ENCODE measurements at places on chromosomes 2 and 18.

DNA sequence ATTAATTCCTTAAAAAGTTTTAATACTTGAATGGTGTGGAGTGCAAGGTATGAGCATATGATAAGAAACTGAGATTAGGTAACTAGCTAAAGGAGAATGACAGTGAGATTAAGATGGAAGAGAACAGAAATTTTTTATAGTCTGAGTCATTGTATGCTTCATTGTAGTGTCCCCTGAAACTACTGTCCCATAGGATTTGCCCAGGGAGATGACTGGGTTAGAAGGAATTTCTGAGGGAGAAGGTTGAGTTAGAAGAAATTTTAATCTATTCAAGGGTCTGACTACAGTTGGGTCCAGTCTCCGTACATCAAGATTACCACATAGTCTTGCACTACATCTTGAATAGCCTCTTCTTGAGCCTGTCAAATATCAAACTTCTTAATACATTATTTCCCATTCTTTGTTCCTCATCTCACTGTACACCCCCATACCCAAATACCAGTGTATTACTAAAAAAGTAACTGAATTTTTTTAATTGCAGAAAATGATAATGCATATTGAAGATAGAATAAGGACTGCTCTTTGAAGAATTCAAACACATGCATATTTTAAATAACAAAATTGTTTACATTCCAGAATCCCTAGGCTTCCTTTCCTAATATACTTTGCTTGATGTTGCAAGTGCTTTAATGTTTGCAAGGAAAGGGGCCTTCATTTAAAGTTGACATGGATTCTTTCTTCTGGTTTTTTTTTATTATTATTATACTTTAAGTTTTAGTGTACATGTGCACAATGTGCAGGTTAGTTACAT, 314.3 kb upstream of the COL3A1 start:
- DNase-seq = no peak

DNA sequence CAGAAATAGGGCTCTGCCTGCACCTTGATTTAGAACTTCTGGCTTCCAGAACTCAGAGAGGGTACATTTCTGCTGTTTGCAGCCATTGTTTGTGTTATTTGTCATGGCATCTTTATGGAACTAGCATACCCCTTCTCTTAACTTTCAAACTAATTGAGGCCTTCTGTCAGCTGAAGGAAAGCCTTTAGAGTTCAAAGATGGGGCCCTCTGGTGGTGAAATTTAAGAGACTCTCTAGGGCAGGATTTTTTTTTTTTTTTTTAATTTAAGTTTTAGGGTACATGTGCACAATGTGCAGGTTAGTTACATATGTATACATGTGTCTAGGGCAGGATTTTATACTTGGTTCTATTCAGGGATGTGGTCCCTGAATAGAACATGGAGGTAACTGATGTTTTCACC, 260.6 kb upstream of the LINC00305 start:
- DNase-seq = no peak

DNA sequence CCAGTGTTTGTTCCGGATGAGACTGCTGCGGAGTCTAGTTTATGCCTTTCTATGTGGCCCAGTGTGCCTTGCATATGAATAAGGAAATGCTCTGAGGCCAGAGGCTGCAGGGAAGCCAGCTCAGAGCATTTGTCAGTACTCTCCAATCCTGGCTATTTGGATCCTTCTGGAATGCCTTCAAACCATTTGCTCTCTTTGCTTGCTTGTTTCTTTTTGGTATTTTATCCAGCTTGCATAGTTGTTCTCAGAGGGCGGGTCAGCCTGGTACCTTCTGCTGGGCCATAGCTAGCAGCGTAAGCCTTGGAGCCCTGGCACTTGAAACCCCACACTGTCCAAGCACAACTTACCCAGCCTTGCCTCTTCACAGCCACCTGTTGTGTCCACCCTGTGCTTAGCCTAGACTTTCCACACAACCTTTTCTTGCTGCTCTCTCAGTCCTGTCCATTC, 20.5 kb downstream of the CENPO start:
- DNase-seq = no peak

GRCh38 chr18:51251625-51252024, 54.1 kb upstream of the MEX3C start:
- DNase-seq = peak; percentile 59

DNA sequence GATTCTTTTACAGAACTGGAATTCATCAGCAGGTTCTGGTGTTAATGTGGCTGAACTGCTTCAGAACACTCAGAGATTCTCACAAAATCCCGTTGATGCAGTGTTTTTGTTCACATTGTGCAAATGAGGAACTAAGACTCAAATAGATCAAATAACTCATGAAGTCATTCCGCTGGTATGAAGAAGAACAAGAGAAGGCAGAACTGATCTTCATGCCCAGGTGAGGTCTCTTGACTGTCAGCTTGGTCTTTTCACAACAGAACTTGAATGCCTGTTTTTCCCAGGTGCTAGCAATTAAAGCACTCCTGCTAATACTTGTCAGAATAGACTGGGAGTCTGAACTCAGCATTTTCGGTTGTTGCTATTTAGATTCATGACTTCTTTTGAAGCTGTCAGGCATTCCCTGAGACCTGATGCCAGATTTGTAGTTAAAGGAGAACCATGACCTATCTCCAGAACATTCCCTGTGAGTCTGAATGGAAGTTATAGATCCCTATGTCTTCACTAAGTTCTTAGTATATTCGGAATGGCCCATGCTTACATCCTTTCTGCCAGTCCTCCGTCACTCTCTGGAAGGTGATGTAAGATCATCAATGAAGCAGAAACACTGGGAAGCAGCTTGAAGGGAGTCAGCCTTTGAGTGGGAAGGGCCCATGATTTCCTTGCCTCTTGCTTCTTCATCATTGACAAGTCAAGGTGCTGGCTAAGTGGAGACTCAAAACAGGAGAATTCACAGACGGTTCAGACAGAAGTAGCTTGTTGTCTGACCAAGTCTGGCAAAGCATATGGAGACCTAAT, 155.7 kb downstream of the MTCL1 start:
- DNase-seq = no peak

- no peak for DNase-seq
These were observed 60.9 kb downstream of the KCTD1 start for GRCh38 chr18:26487437-26487836.

- DNase-seq = no peak
These were observed 94.8 kb upstream of the THOC1 start for GRCh38 chr18:362311-363290.

DNA sequence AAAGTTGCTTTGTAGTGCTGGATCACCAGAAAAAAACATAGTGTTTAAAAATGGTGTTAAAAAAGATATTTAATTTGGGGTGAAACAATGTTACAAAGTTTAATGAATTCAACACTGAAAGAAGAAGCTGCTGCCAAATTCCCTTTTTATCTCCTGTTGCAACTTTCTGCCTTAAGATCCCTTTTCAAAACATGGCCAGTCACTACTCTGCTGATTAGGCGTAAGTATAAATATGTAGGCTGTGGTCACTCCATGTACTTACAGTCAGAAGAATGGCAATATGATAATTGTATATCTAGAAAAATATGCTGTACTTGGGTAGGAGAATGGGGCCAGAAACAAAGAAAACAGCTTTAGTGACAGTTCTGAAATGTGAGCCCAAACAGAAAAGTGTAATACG, 123.5 kb upstream of the ZBTB14 start:
- DNase-seq = no peak

- DNase-seq = no peak
These were observed 155.1 kb downstream of the WDSUB1 start for GRCh38 chr2:159131267-159131913.

DNA sequence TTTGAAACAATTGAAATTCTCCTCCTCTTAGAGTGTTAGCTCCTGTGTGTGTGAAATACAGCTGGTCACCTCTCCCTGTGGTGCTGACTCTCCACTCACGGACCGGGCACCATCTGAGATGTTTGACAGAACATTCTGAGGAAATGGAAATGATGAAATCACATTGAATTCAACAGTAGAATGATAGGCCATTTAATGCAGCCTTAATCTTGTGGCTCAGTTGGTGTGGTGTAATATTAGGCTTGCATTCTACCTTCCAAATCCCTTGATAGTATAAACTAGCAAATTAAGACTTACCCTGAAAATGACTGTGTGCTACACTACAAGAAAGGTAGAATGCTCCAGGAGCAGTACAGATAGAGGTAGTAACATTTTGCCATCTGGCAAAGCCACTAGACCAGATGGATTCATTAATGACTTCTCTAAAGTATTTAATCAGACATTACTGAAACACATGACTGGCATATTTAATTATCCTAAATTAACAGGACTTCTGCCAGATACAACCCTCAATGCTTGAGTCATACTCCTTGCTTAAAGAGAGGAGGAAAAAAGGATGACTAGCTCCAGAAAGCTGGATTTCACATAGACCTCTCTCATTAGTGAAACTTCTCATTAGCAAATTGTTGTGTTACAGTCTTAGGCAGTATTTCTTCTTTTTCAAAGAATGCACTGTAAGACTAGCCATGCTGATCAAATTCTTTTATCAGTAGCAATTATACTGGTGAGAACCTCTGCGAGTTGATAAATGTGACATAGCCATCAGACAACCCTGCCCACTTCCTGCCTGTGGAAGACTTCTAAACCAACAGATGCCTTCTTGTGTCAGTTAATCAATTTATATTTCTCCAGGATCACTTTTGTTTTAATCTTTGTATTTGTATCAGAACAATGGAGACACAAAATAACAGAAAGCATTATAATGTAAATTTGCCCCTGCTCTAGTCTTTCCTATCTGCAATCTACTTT, 80.6 kb downstream of the EML6 start:
- DNase-seq = no peak

DNA sequence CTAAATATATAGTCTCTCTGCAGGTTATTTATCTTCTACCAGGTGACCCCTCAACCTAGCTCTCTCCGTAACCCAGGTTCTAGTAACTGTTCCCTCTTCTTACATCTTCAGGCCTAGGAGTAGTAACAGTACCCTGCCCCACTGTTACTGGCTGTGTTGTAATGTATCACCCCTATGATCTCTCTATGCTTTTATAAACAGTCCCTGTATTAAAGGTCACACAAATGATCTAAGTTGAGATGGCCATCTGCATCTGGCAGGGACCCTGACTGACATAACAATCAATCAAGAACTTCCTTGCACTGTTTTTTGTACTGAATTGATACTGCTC, 219.7 kb upstream of the STK17B start:
- DNase-seq = no peak

DNA sequence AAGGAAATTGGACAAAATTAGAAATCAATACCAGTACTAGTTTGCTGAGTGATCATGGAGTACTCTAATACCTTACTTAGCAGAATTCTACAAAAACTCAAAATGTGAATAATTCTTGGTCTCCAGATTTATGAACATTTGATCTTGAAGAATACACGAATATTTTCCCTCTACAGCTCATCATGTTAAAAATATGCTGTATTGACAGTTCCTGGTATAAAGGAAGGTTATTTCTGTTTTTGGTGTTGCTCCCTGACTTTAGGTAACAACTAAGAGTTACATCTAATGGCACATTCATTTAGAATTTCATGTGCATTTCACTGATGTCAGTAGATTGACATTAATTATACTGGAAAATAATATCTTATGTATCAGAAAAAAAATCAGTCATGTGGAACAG, 479.2 kb upstream of the PKDCC start:
- no peak for DNase-seq

DNA sequence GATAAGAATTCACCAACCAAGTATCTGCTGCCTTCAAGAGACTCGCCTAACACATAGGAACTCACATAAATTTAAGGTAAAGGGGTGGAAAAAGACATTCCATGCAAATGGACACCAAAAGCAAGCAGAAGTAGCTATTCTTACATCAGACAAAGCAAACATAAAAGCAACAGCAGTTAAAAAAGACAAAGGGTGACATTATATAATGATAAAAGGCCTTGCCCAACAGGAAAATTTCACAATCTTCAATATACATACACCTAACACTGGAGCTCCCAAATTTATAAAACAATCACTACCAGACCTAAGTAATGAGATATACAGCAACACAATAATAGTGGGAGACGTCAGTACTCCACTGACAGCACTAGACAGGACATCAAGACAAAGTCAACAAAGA, 41.4 kb downstream of the NEMP2 start:
- no peak for DNase-seq

DNA sequence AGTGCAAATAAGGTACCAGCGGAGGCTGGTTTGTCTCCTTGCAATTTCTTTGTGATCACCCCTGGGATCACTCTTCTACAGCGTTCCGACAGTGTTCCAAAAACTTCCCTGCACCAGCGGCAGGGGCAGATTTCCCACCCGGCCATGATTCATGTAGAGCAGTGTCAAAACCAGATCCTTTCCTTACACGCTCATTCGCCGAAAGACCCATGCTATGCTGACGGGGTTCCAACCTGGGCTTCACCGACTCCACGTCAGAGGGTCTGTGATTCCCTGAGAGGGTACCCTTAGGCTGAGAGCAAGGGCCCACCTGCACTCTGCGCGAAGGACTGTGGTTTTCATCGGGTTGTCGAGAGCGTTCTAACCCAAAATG, 423 bp upstream of the TTC27 start:
- no peak for DNase-seq

DNA sequence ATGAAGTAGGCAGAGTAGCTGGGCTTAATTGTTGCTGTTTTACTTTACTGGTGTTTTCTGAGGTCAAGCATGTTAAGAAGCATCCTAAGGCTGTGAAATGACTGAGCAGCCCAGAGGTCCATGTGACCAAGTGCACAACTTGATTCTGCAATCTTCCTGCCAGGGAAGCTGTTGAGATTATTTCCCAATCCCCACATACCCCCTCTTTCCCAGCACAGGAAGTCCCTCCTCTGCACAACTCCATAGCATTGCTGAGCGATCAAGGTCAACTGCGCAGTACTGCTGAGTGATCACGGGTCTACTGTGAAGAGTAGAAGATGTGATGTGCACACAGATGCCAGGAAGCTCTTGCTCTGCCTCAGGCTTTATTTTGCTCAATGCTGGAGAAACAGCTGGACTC, 105.8 kb downstream of the GALNT14 start:
- DNase-seq = no peak

GRCh38 chr18:8176109-8176508, 433.1 kb upstream of the RAB12 start:
- DNase-seq = no peak

DNA sequence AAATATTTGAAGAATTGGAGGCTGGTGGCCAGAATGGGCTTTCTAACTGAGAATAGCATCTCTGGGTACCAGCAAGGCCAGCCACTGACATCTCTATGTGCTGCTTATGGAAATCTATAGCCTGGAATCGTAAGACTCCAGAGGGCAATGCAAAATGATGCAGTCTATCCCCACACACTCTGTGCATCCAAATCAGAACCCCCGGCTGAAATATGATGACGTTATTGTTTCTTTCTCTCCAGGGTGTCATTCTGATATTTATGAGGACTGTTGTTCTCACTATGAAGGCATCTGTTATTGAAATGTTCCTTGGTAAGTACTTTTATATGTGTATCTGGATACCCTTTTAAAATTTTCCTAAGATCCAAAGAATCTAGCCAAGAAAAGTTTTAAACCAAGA, 19.6 kb downstream of the VIT start:
- DNase-seq = no peak

GRCh38 chr2:203744091-203744490, 37.7 kb downstream of the CD28 start:
- no peak for DNase-seq

DNA sequence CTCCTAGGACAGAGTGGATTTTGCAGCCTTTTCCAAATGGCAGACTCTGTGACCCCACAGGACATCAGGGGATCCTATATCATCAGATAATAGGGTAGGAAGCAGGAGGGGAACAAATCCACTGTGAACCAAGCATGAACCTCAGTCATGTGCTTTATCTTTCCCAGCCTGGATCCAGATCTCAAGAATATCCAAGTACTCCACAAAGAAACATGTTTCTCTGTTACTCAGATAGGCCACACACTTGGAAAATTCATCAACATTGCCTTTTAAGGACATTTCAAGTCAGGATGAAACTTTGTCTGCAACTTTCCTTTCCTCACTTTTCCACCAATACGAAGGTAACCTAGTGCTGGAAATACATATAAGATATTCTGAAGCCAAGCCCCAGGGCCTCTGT, 85.8 kb downstream of the RDH14 start:
- DNase-seq = no peak
